GM18507 (cell line): ENCODE measurements at places on chromosomes 16 and 17.

- no peak for DNase-seq
Observed at GRCh38 chr17:42798011-42798382, 507 bp downstream of the COA3 start.

DNA sequence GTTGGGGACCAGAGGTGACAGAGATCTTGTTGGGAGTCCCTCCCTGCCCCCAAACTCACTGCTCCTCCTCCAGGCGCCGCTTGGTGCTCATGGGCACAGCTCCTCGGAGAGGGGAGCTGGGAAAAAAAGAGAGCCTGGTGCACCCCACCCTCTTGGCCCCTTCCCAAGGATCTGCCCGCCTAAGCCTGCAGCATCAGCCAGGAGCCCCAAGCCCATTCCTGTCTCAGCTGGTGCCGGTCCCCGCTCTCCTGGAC lies 400 bp downstream of the HCFC1R1 start:
- DNase-seq: no peak

DNA sequence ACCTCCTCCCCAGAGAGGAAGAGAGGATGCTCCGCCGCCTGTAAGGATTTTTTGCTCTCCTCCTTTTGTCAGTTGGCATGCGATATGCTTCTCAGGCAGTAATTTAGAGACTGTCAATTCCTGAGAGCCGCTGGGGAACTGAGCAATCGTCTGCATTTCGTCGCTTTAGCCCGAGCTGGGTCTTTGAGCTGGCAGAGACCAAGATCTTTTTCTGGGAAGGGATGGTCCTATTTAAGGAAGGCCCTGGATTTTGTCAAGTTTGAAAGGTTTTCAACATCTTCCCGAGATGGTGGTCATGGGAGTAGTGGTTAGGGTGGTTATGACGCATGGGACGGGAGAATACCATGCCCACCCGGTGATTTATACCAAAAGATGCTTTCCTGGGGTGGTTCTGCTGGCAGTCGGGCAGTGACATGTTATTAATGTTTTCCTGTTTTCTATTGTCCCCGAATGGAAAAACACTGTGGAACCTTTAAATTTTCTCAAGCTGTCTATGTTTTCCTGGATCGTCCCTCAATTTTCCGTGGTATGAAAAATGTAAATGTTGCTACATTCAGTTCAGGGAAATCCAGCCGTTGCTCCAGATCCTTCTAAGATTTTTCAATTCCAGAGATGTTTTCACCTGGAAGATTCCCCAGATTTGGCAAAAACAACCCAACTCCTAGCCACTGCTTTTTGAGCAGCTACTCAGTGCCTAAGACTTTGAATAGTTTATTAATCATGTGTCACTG lies 586.4 kb downstream of the MAF start:
- no peak for DNase-seq

DNA sequence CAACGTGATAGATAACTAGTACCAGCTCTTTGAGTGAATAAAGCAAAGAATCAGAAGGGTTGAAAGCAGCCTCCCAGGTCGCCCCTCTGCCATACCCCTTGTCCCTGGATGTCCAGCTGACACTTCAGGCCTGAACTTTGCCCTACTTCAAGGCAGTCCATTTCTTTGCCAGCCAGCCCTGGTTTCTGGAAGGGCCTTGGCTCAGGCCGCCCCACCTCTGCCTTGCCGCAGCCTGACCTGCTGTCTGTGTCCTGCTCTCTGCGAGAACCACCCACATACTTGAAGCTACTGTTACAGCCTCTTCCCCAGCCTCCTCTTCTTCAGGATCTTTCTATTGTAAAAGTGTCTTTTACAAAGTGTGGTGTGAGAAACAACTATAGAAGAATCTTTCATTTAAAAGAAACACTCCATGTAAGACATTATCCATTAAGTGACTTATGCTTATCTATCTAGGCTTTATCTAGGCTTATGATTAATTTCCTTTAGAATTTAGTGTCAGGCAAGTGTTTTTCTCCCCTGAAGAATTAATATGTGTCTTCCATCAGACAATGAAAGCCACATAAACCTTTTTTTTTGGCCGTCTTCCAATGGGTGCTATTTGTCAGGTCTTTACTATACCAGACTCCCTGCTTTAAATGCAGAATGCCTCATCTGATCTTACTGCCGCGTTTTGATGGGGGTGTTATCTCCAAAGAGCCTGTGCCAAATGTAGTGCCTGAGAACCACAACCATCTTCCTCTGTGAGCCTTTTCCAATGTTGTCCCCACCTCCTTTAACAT lies 133.9 kb downstream of the SOCS1 start:
- DNase-seq: no peak

GRCh38 chr16:56855946-56856345 lies 9.1 kb upstream of the SLC12A3 start:
- DNase-seq: no peak

GRCh38 chr16:1691956-1692355 lies 13.9 kb downstream of the JPT2 start:
- no peak for DNase-seq

DNA sequence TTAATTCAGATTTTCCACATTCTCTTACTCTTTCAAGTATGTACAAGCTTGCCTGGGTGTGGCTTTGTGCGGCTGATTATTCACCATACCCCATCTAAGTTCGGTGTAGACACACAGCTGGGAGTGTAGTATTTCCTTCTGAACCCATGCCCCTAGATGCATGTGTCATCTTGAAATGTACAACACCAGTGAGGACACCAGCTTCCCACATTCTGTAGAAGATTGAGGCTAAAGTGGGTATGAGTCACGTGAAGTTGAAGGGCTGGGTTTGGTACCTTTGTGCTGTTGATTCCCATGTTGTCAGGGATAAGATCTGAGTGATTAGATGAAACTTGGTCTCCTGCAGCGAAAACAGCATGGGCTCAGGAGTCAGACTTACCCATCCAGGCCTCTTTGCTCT lies 14.6 kb upstream of the DHX8 start:
- no peak for DNase-seq

DNA sequence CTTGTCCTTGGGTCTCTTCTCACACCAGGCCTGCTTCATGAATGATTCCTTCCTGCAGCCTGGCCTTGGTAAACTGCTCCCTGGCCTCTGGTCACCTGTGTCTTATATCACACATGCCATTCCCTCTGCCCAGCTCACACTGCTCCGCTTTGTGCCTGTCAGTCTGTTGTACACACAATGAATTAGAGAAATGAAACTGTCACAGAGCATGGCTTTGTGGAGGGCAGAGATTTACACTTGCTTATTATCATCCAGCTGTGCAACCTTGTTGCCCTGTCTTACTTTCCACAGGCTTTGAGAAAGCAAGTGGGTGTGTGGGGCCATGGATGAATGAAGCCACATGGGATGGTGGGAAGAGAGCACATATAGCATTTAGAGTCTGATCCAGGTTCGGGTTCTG lies 22.4 kb downstream of the ALDH3A2 start:
- DNase-seq: no peak

DNA sequence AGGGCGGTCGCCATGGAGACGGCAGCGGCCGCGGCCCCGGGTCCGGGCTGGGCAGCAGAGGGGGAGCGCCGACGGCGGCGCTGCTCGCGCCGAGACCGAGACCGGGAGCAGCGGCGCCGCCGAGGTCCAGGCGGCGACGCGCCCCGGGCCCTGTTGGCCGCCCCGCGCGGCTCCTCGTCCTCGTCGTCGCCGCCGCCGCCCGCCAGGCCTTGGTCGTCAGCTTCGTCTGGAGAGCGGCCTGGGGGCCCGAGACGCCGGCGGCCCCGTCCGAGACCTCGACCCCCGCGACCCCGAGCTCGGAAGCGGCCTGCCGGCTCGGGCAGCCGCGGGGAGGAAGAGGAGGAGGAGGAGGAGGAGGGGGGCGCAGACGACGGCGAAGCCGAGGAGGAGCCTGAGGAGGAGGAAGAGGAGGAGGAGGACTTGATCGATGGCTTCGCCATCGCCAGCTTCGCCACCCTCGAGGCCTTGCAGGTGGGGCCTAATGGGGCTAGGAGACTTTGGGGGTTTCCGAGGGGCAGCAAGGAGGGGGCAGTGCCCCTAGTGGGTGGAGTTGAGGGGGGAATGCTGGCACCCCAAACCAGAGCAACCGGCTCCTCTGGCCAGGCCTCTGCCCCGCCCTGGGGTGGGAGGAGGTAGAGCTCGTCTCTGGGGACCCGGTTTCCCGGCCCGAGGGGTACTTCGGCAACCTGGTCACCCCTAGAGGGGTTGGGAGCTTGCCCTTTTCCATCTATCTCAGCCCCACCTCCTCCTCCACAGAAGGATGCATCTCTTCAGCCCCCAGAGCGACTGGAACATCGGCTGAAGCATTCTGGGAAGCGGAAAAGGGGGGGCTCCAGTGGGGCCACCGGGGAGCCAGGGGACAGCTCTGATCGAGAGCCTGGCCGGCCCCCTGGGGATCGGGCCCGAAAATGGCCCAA lies 1.5 kb downstream of the FBRS start:
- no peak for DNase-seq

DNA sequence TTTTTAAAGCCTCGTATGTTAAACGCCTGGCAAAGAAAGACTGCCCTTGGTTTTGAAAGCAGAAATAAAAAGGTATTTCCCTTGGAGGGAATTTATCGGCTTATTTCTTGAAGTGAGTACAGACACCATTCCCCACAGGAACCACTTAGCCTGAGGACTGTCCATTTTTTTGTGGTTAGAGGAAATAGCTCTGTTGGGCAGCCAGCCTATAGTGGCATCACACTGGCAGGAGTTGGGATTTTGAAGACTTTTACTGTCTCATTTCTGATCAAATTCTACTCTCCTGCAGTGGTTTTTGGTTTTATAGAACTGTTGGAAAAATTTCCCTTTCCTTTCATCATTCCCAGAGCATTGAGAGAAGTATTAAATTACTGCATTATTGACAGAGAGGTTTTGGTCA lies 34.1 kb upstream of the CDC6 start:
- no peak for DNase-seq

DNA sequence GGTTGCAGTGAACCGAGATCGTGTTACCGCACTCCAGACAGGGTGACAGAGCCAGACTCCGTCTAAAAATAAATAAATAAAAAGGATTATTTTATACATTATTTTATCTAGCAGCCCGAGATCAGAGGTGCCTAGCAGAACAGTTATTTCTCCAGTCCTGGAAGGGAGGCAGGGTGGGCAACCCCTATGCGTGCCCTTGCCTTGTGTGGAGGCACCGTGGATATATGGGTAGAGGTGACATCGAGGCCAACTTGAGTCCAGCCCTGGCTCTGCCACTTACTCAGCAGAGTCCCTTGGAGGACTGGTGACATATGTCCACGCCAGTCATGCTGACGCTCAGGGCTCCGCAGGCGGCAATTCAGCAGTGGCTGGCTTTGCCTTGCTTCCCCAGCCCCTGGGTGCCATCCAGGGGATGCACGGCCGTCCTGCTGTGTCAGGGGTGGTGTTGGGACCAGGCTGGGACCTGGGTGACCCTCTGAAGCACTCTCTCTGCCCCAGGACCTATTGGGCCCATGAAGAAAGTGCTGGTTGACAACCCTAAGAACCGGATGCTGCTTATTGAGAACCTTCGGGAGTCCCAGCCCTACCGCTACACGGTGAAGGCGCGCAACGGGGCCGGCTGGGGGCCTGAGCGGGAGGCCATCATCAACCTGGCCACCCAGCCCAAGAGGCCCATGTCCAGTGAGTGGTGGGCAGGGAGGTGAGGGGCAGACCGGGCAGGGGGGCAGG lies 13.2 kb downstream of the GALK1 start:
- DNase-seq: no peak

DNA sequence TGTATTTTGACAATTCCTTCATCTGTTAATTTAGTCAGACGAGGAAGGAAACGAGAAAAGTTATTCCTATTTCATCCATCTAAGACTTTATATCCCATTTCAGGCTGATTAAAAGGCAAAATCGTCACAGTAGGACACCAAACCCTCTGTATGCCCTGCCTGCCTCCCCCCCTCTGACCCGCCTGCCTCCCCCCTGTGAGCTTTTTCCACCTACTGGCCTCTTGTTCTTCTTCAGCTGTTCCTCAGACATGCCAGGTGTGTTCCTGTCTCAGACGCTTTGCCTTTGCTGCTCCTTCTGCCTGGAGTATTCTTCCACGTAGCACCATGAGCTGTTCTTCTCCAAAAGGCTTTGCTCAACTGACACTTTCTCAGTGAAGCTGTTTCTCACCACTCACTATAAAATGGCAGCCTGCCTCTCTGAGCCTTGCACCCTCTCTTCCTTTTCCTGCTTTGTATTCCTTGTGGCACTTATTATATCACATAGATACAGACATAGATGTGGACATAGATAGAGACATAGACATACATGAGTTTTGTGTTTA lies 723.4 kb downstream of the MAF start:
- no peak for DNase-seq

- DNase-seq: no peak
Observed at GRCh38 chr16:8647721-8648318, 26.3 kb downstream of the METTL22 start.

DNA sequence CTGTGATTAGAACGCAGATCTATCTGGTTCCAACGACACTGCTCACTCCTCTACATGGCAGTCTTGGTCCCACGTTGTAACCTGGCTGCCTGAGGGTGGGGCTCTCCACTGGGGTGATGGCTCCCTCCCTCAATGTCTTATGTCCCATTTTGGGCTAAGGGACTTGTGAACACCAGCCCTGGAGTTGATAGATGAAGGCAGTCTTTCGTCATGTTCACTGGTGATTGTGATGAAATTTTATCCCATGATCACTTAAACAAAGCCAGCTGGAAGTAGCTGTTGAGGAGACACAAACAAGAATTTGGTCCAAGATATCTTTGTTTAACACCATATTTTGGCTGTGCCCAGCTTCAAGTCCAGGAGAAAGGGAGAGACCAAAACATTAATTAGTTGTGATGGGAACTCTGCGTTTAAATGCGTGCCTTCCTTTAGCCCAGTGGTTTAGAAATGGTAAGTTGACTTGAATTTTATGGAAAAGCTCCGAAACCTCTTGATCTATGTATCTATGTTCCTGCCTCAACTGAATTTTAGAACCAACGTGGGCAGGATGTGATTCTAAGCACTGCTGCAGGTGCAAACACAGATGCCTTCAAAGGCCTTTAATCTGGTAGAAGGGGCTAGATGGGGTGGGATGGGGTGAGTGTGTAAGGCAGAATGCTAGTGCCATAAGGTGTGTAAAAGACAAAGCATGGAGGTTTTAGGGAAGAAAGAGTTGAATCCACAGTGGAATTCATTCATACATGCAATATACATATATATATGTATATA lies 186.8 kb upstream of the IRX3 start:
- DNase-seq: no peak

DNA sequence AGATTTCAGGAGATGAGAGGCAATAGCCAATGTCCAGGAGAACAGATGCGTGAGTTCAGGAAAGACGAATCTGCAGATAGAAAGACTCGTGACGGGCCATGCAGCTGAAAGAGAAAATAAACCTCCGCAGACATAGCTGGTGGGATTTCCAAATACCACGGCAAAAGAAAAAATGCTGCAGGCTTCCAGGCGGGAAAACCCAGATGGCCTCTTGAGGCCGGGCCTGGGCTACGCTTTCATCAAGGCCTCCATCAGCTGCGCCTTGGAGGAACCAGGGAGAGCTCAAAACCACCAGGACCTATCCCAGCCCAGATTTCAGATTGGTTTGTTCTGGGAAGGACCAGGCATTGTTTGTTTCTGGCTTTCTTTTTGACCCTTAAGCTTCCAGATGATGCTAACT lies 16.7 kb downstream of the CCDC40 start:
- DNase-seq: no peak

DNA sequence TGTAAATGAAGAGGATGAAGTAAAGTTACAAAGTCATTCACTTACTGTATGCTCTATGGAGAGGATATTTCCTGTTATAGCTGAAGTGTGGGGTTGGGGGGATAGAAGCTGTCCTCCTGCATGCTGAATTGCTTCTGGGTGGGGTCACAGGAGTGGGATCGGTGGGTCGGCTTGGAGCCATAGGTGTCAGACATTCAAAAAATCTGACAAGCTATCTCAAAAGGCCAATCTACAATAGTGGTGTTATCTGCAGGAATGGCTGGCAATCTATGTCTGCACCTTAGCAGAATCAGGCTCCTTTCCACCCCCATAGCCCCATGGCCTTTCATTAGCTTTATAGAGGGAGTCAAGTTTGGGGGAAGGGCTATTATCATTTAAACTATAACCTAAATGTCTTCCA lies 104.9 kb downstream of the ABCC12 start:
- no peak for DNase-seq
